Activated T-helper 17 cell treated with anti-CD3 and anti-CD28 coated beads, Interleukin-2, amount 50 U/mL, for 72 hours (primary cell): ENCODE measurements at places on chromosomes 1 and 21.

DNA sequence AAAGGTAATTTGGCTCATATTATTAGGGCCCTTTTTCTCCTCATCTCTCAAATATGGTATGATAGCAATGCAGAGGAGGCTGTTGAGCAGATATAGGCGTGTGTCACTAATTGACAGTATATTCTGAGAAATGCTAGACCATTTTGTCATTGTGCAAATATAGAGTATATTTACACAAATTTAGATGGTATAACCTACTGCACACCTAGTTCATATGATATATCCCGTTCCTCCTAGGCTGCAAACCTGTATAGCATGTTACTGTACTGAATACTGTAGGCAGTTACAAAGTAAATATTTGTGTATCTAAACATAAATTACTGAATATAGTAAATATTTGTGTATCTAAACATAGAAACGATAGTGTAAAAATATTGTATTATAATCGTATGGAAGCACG, 8.6 kb downstream of the ZBTB37 start:
- peaks cover 5% of the 10 kb centered on the region for H3K4me1 ChIP-seq
- no peak overlapping the region for H3K4me3 ChIP-seq
- H3K27me3 ChIP-seq: no peaks in the 10 kb centered on the region

GRCh38 chr1:193799948-193800690, 613.7 kb upstream of the B3GALT2 start:
- peak overlapping the region; percentile 59 for H3K4me3 ChIP-seq
- no peaks in the 10 kb centered on the region for H3K27me3 ChIP-seq
- ATAC-seq: peak; percentile 87

DNA sequence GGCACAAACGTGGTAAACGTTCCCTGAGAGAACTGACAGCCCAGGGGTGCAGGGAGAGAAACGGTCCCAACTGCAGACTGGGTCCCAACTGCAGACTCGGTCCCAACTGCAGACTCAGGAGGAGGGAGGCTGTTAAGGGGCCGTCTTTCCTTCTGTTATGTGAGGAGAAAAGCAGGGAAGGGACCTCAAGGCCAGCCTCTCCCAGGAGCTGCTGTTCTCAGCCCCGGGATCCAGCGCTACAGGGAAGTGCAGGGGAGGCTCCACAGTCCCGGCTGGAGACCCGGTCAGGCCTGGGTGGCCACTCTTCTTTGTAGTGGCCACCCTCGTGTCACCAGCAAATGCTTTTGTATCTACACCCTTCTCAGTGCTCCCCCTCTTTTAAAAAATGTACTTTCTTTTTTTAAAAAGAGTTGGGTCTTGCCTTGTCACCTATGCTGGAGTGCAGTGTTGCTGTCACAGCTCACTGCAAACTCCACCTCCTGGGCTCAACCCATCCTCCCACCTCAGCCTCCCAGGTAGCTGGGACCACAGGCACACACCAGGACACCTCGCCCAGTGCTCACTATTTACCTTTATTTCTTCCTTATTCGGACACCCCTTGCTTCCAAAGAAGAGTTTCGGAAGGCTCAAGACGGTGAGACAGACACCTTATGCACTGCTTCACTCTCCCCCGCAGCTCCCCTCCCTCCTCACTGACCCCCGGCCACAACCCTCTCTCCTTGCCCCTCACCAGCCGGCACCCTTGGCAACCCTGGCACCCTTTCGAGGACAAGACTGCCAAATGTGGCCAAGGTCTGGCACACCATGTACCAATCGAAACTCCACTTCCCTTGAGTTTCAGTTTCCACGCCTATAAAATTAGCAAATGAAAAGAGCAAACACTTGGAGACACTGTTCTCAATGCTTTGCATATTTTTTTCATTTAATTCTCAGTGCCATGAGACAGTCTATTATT, 21.8 kb downstream of the CAPN2 start:
- peaks cover 26% of the 10 kb centered on the region for H3K4me1 ChIP-seq
- no peaks in the 10 kb centered on the region for H3K27me3 ChIP-seq
- peak overlapping the region; percentile 49 for H3K27ac ChIP-seq
- peaks cover 32% of the 10 kb centered on the region for H3K36me3 ChIP-seq

GRCh38 chr21:28867401-28867800, 125.3 kb downstream of the LTN1 start:
- no peak overlapping the region for H3K4me3 ChIP-seq
- peaks cover 4% of the 10 kb centered on the region for H3K4me1 ChIP-seq
- no peaks in the 10 kb centered on the region for H3K27me3 ChIP-seq
- H3K36me3 ChIP-seq: peaks cover 35% of the 10 kb centered on the region
- no peak for ATAC-seq

- H3K4me1 ChIP-seq: no peaks in the 10 kb centered on the region
- H3K27ac ChIP-seq: no peak overlapping the region
- ATAC-seq: no peak
- H3K4me3 ChIP-seq: no peak overlapping the region
- H3K36me3 ChIP-seq: no peaks in the 10 kb centered on the region
Measured at GRCh38 chr1:217090060-217090911, 367.1 kb upstream of the ESRRG start.

DNA sequence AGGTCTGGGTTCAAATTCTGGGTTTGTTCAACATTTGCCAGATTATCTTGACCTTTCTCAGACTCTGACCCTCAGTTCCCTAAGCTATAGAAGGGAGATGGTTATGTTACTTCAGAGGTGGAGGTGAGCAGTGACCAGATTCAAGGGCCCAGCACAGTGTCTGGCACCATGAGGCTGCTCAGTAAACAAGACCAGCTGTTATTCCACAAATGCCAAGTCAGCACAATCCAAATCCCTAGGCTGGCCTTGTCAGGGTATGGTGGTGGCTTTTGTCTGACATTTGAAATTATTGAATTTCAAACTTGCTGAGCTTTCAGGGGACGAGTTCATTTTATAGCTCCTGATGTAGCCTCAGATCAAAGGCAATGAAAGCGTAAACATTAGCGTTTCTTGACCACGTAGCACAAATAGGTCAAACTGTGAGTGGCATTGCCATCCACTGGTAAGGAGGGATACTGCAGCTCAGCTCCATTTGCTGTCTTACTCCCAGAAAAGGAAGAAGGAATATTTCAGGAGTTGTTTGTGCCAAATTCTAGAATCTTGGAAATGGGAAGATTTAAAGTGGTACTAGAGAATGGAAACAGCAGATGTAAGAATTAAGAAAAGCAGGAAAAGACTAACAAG, 94.3 kb upstream of the EDN2 start:
- H3K36me3 ChIP-seq: peaks cover 94% of the 10 kb centered on the region
- no peaks in the 10 kb centered on the region for H3K27me3 ChIP-seq

GRCh38 chr1:174964972-174965361, 34.8 kb upstream of the CACYBP start:
- H3K27me3 ChIP-seq: no peaks in the 10 kb centered on the region
- H3K4me1 ChIP-seq: peaks cover 48% of the 10 kb centered on the region
- H3K27ac ChIP-seq: peak overlapping the region; percentile 86
- ATAC-seq: peak; percentile 8
- peaks cover 20% of the 10 kb centered on the region for H3K36me3 ChIP-seq
- H3K4me3 ChIP-seq: peak overlapping the region; percentile 72

- H3K27me3 ChIP-seq: no peaks in the 10 kb centered on the region
- no peak for ATAC-seq
- no peak overlapping the region for H3K4me3 ChIP-seq
- no peaks in the 10 kb centered on the region for H3K4me1 ChIP-seq
- H3K27ac ChIP-seq: no peak overlapping the region
- H3K36me3 ChIP-seq: no peaks in the 10 kb centered on the region
Measured at GRCh38 chr1:104945406-104945805, 1195.7 kb downstream of the AMY1C start.

GRCh38 chr1:238589843-238590435, 699.2 kb upstream of the ZP4 start:
- no peaks in the 10 kb centered on the region for H3K27me3 ChIP-seq
- no peak overlapping the region for H3K27ac ChIP-seq
- H3K4me1 ChIP-seq: no peaks in the 10 kb centered on the region
- ATAC-seq: no peak
- H3K4me3 ChIP-seq: no peak overlapping the region
- H3K36me3 ChIP-seq: no peaks in the 10 kb centered on the region

DNA sequence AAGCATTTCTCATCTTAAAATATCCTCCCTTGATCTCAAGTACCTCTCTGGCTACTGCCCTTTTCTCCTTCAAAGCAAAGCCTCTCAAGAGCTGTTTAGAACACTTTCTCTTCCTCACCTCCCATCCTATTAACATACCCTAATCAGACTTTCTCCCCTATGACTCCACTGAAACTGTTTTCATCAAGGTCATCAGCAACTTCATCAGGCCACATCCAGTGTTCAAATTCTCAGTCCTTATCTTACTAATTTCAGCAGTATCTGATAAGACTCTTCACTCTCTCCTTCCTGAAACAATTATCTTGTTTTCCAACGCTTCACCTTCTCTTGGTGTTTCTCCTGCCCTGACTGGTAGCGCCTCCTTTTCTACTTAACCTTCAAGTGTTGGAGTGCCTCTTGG, 1.5 kb upstream of the RAP1A start:
- ATAC-seq: peak; percentile 48
- H3K4me3 ChIP-seq: peak overlapping the region; percentile 97
- peaks cover 57% of the 10 kb centered on the region for H3K4me1 ChIP-seq
- H3K27ac ChIP-seq: peak overlapping the region; percentile 82

- peak overlapping the region; percentile 29 for H3K27ac ChIP-seq
- no peaks in the 10 kb centered on the region for H3K27me3 ChIP-seq
- H3K36me3 ChIP-seq: peaks cover 18% of the 10 kb centered on the region
- H3K4me3 ChIP-seq: no peak overlapping the region
- peak; percentile 85 for ATAC-seq
Measured at GRCh38 chr1:236904892-236905741, 99.1 kb downstream of the MT1HL1 start.

GRCh38 chr1:53616927-53617326, 122.0 kb downstream of the GLIS1 start:
- no peak overlapping the region for H3K27ac ChIP-seq
- H3K27me3 ChIP-seq: peaks cover 8% of the 10 kb centered on the region
- H3K36me3 ChIP-seq: no peaks in the 10 kb centered on the region
- H3K4me3 ChIP-seq: no peak overlapping the region
- no peaks in the 10 kb centered on the region for H3K4me1 ChIP-seq

GRCh38 chr1:244046907-244047611, 4.0 kb upstream of the ZBTB18 start:
- peaks cover 6% of the 10 kb centered on the region for H3K36me3 ChIP-seq
- H3K4me3 ChIP-seq: peak overlapping the region; percentile 86
- no peaks in the 10 kb centered on the region for H3K27me3 ChIP-seq
- ATAC-seq: no peak
- H3K27ac ChIP-seq: peak overlapping the region; percentile 86
- peaks cover 17% of the 10 kb centered on the region for H3K4me1 ChIP-seq

GRCh38 chr21:26195708-26196107, 25.1 kb upstream of the APP start:
- no peak for ATAC-seq
- H3K36me3 ChIP-seq: no peaks in the 10 kb centered on the region
- no peaks in the 10 kb centered on the region for H3K4me1 ChIP-seq
- H3K4me3 ChIP-seq: no peak overlapping the region

- H3K27ac ChIP-seq: no peak overlapping the region
- no peaks in the 10 kb centered on the region for H3K4me1 ChIP-seq
- ATAC-seq: no peak
Measured at GRCh38 chr1:9324246-9325096, 31.8 kb downstream of the SPSB1 start.

DNA sequence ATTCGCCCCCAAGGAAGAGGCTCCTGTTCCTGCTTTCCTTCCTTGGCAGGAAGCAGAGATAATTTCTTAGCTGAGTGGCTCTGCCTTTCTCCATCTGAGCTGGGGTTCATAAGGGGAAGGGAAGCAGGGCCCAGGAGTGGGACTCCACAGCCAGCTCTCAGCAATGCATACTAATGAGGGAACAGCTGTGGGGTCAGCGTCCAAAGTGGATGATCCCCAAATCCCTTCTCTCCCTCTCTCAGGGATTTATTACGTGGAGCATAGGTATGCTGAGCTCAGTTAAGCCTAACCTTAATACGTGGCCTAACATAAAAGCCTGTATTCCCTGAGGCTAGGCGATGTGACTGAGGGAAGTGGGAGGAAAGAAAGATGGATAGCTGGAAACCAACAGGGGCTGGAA, 87.3 kb upstream of the CTTNBP2NL start:
- H3K4me3 ChIP-seq: no peak overlapping the region
- ATAC-seq: no peak
- H3K4me1 ChIP-seq: no peaks in the 10 kb centered on the region

DNA sequence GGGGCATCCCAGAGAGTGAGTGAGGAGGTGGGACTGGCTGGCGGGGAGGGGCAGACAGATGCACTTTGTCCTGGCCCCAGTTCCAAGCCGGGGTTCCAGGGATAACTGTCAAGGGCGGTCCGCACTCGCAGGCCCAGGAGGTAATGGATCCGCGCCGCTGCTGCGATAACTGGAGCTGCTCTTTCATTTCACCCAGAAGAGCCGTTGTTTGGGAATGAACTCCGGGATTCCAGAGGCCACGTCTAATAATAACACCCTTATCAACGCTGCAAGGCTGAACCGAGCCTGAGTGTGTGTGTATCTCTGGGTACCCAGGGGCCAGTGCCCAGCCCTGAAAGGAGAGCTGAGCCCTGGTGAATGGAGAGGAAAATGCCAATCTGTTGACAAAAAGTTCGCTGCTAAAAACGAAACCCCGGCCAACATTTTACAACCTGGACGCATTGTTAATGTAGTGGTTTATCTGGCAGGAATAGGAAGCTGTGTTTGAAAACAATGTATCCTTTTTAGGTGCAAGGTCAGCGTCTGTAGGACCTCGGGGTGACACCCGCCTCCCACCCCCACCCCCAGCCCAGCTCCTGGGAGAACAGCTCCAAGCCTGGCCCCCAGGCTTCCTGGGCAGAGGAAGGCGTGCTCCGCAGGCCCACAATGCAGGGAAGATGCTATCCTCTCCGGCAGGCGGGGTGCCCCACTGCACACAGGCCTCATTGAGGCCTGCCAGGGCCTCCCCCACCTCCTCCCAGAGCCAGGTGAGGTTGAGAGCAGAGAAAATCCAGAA, 119.7 kb downstream of the PROX1 start:
- H3K27me3 ChIP-seq: peaks cover 7% of the 10 kb centered on the region
- no peaks in the 10 kb centered on the region for H3K4me1 ChIP-seq
- H3K27ac ChIP-seq: no peak overlapping the region
